ENCODE measurements at places on chromosomes 12 and 14.

DNA sequence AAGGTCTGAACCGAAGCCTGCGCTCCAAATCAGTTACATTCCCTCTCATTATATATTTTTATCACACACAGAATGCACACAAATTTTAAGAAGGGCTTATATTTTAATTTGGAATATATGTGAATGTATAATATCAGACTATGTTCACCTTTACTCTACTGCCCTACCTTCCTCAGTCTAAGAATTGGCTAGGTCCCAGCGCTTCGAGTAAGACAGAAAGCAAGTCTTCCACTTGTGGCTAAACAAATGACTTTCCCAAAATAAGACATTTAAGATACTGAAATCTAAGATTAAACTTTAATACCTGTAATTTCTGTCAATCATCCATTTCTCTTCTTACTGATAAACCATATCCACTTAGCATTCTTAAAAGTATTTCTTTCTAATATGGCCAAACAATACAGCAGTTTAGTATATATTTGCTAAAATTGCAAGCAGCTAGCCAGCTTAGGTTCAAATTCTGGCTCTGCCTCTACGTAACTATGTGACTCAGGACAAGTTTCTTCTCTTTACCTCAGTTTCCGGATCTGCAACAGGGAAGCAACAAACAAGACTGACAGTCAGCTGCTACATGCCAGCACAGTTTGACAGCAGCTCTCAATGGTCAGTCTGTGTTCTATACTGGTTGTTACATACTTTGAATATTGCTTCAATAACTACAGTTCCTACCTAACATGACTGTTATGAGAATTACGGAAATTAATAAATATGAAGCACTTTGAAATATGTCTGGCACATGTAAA, 2.0 kb downstream of the INTS13 start:
- H3K36me3 ChIP-seq: no peaks in the 10 kb centered on the region
- no peak overlapping the region for H3K4me3 ChIP-seq
- peaks cover 29% of the 10 kb centered on the region for H3K4me1 ChIP-seq
- H3K27ac ChIP-seq: no peak overlapping the region

GRCh38 chr12:87813476-87814234, 215.5 kb downstream of the C12orf50 start:
- H3K27ac ChIP-seq: no peak overlapping the region
- no peaks in the 10 kb centered on the region for H3K27me3 ChIP-seq
- DNase-seq: no peak
- H3K4me3 ChIP-seq: no peak overlapping the region
- no peaks in the 10 kb centered on the region for H3K4me1 ChIP-seq

- no peaks in the 10 kb centered on the region for H3K4me1 ChIP-seq
- no peaks in the 10 kb centered on the region for H3K27me3 ChIP-seq
- no peak overlapping the region for H3K4me3 ChIP-seq
- no peaks in the 10 kb centered on the region for H3K36me3 ChIP-seq
- H3K27ac ChIP-seq: no peak overlapping the region
These were observed 8.3 kb upstream of the SYNDIG1L start for GRCh38 chr14:74434294-74434693.

GRCh38 chr12:120571299-120571698, 9.9 kb downstream of the POP5 start:
- peaks cover 100% of the 10 kb centered on the region for H3K36me3 ChIP-seq
- no peak overlapping the region for H3K27ac ChIP-seq
- DNase-seq: no peak
- no peak overlapping the region for H3K4me3 ChIP-seq

GRCh38 chr12:93982771-93983315, 165.5 kb upstream of the PLXNC1 start:
- no peaks in the 10 kb centered on the region for H3K27me3 ChIP-seq
- no peak overlapping the region for H3K27ac ChIP-seq
- no peaks in the 10 kb centered on the region for H3K4me1 ChIP-seq
- no peaks in the 10 kb centered on the region for H3K36me3 ChIP-seq
- H3K4me3 ChIP-seq: no peak overlapping the region

DNA sequence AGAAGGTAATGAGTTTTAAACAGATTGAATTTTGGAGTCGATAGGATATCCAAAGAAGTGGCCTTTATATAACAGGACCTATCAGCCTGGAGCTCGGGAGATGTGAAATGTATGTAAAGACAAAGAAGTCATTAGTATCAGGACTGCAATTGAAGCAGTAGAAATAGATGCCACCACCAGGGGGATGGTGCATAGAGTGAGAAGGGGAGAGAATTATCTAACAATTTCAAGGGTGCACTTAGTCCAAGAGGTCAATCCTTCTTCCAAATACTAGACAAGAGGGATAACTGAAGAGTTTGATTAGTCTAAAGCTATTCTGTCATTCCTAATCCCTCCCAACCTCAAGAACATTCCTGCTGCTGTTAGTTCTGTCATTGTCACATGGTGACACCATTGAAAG, 127.8 kb downstream of the CFAP54 start:
- no peaks in the 10 kb centered on the region for H3K27me3 ChIP-seq
- H3K36me3 ChIP-seq: no peaks in the 10 kb centered on the region
- H3K27ac ChIP-seq: no peak overlapping the region
- no peak for DNase-seq
- no peak overlapping the region for H3K4me3 ChIP-seq

- no peak overlapping the region for H3K27ac ChIP-seq
- DNase-seq: no peak
- no peaks in the 10 kb centered on the region for H3K27me3 ChIP-seq
These were observed 1.6 kb upstream of the NUMB start for GRCh38 chr14:73459959-73460358.

DNA sequence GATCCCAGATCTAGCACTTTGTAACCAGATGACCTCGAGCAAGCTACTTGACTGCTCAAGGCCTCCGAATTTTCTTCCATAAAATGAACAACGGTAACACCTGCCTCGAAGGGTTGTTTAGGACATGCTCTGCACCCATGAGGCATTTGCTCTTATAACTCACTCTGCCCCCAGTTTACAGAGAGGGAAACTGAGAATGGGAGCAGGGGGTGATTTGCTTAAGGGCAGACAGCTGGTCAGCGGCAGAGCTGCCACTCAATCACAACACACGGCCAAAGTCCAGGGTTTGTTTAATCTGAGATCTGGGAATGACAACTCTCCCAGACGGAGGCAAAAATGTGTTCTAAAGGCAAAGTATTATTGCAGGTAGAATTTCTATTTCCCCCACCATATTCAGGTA, 156.3 kb downstream of the RIMBP2 start:
- H3K27ac ChIP-seq: no peak overlapping the region
- H3K27me3 ChIP-seq: no peaks in the 10 kb centered on the region
- no peak overlapping the region for H3K4me3 ChIP-seq
- no peak for DNase-seq
- H3K36me3 ChIP-seq: no peaks in the 10 kb centered on the region

DNA sequence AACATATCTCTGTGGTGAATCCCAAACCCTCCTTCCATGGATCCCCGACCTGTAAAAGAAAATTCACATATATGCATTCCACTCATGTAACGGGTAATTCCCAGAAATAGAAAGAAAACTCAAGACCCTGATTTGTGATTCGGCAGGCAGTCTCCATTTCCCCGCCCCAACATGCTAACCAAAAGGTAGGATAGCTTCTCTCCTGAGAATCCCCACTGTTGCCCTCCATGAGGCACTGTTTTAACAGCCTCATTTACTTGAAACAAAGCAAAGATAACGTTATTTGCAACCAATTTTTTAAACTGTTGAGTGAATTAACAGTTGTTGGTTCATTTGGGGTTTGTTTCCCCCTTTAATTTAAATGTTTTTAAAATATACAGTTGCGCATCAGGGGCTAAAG, 774 bp upstream of the SLC2A13 start:
- peaks cover 32% of the 10 kb centered on the region for H3K4me1 ChIP-seq
- no peak for DNase-seq
- H3K27ac ChIP-seq: no peak overlapping the region
- H3K36me3 ChIP-seq: no peaks in the 10 kb centered on the region

DNA sequence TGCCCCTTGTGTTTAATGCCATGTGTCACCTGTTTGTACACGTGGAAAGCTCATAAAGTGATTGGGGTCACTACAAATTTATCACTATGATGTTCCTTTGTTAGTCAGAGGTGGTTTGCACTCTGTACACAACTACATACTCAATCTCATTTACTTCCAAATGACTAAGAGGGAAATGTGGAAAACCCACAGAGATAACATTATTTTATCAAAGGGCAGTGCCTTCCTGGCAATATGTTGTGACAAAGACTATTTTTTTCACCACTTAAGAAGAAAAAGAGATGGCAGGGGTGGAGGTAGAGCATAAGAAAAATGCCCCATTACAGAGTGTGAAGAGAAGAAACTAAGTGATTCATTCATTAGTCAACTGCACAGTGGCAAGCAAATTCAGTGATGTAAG, 1064.1 kb upstream of the FLRT2 start:
- no peak overlapping the region for H3K27ac ChIP-seq
- H3K27me3 ChIP-seq: no peaks in the 10 kb centered on the region
- H3K4me1 ChIP-seq: no peaks in the 10 kb centered on the region
- no peaks in the 10 kb centered on the region for H3K36me3 ChIP-seq

DNA sequence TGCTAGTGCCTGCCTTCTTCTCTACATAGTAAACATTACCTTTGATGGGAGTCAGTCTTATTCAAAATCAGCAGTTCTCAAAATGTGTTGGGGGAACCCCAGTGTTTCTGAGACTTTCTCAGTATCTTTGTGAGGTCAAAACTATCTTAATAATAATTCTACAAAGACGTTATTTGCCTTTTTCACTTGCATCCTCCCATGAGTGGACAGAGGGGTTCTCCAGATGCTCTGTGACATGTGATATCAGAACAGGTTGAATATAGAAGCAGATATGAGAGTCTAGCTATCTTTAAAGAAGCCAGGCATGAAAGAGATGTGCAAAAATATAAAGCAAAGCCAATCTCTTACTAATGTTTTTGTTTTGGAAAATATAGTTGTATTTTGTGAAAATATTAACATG, 144.7 kb downstream of the KTN1 start:
- H3K36me3 ChIP-seq: no peaks in the 10 kb centered on the region
- no peaks in the 10 kb centered on the region for H3K27me3 ChIP-seq
- no peaks in the 10 kb centered on the region for H3K4me1 ChIP-seq

All from upper lobe of left lung (tissue), 6 donors.